Fibroblast of skin of right biceps (primary cell): ENCODE measurements at places on chromosomes 2 and 18.

- DNase-seq = no peak
Observed at GRCh38 chr18:59040770-59041148, 98.9 kb upstream of the SEC11C start.

DNA sequence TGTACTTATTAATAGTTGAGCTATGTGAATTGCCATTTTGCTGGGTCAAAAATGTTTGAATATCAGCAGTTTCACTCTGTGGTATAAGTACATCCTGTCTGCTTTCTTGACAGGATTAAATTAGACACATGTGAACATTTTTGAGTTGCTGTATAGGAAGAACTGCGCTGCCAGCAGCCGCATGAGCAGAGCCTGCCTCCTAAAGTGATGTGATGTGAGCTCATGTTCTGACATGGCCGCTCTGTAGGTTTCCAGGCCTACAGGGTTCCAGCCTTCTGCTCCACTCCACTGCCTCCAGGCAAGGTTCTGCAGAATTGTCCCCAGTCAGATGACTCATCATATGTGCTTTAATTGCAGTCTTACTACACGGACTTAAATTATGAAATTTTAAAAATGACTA lies 119.7 kb upstream of the NFATC1 start:
- peak; percentile 31 for DNase-seq

GRCh38 chr2:33202641-33203522 lies 256.1 kb downstream of the LTBP1 start:
- no peak for DNase-seq

DNA sequence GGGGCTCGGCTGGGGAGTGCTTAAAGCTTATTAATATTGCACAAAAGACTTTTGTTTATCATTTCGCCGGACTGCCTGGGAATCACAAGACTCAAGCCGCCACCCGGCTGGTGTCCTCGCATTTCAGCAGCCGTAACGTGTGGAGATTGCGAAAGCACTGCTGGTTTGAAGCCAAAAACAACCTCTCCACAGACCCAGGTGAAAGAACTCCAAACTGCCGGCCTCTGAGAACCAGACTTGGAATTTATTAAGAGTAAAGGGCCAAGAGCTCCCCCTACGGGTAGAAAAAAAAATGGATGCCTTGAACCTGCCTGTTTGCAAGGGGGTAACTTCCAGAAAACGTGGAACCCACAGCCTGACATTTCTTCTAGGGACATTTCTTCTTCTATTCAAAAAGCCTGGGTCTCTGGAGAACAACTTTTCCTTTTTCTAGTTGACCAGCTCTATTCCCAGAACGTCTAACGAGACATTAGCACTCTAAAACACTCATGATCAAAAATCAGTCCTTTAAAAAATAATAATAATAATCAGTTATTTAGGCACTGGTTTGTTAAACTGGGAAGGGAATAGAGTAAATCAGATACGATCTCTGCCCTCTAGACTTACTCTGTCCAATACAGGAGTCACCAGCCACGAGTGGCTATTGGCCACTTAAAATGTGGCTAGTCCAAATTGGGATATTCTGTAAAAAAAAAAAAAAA lies 216.3 kb downstream of the C1D start:
- peak; percentile 88 for DNase-seq

DNA sequence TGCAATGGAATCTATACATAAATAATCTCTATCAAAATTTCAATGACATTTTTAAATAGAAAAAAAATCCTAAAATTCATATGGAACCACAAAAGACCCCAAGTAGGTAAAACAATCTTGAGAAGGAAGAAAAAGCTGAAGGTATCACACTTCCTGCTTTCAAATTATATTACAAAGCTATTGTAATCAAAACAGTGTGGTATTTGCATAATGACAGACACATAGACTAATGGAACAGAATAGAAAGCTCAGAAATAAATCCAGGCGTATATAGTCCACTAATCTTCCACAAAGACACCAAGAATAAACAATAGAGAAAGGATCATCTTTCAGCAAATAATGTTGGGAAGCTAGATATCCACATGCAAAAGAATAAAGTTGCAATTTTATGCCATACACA lies 699.8 kb upstream of the ID2 start:
- no peak for DNase-seq

DNA sequence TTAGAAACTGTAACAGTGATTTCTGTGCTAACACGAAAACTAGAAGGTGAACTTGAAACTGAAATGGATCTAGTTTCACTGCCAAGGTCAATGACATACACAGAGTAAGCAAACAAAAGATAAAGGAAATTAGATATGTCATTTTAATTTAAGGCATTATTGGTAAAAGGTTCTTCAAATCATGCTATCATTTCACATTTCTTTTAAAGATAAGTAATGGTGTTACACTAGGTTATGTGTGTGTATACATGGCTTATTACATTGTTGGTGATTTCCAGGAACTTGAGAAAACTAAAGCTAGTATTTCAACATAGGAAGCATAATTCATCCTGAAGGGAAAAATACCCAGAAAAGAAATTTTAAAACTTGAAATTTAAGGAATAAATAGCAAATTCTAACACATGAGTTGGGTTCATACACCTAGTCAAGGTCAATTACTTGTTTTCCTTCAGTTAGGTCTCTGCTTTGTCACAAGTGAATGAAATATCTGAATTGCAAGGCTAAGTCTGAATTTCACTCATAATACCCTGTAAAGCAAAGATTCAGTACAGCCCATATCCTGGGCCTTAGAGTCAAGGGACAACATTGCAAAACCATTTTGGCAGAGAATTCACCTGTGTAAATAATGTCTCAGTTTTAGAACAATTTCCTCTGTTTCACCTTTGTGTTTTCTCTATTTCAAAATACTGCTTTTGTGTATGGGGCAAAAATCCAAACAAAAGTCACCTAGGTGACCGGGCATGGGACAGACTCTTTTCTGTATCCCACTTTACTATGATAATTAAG lies 141.6 kb downstream of the SRBD1 start:
- no peak for DNase-seq

GRCh38 chr18:4400911-4401310 lies 54.2 kb downstream of the DLGAP1 start:
- no peak for DNase-seq

DNA sequence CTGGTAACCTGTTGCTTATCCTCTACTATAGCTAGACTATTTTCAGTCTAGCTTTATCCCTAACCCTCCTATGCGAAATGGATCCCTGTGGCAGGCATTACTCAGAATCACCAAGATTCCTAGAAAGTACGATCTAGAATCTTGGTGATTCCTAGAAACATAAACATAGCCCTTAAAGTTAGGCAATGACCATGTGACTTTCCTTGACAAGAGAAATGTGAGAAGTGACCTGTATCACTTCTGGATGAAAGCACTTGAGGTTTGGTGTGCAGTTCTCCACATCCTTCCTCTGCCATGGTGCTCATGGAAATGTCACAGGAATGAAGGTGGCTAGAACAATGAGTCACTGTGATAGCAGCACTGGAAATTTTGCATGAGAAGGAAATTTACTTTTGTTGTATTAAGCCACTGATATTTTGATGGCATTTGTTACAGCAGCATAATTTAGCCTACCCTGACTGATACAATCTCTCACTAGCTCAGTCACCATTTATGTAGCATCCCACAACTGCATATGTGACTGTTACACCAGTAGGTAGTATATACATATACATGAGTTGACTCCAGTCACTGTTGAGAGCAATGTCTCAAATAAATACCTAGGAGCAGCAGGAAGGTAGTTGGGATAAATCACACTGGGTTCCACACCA lies 68.3 kb upstream of the MAPRE2 start:
- no peak for DNase-seq

- DNase-seq = no peak
Observed at GRCh38 chr2:23628926-23629771, 244.2 kb downstream of the KLHL29 start.

DNA sequence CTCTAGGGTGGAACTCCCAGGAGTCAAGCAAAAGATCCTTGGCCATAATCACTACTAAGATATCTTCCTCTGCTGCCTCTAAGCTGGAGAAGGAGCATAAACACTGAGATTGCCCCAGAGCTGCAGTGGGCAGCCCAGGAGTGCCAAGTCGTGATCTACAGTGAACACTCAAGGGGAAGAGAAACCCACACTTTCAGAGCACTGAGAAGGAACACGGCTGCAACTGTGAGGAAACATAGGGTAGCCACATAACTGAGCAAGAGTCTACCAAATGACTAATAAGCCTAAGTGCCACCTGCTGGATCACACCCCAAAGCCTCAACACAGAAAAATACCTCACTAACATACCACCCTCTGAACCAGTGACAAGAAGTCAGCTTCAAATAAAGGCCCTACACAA lies 79.6 kb upstream of the RAB12 start:
- DNase-seq = no peak

- no peak for DNase-seq
Observed at GRCh38 chr2:210442878-210443277, 33.7 kb downstream of the LANCL1 start.

DNA sequence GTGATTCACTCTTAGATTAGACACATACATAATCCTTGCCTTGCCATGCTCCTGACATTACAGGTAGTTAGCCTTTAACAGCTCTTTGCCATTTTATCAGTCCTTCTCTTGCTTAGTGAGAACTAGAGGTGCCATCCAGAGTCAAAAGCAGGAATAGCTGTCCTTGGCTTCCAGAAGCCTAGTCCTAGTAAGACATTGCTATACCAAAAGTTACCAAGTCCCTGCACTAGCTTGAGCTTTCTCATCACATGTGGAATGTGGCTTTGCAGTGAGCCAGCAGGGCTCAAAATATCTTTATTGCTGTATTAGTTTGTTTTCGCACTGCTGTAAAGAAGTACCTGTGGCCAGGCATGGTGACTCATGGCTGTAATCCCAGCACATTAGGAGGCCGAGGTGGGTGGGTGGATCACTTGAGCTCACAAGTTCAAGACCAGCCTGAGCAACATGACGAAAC lies 104.7 kb upstream of the NOSTRIN start:
- DNase-seq = peak; percentile 9

GRCh38 chr2:158115202-158115767 lies 13.6 kb downstream of the UPP2 start:
- no peak for DNase-seq

- no peak for DNase-seq
Observed at GRCh38 chr2:64295326-64296139, 151.3 kb upstream of the PELI1 start.
